Body of pancreas (tissue), 4 donors: ENCODE measurements at places on chromosomes 2 and 18. TPM values are rescaled to one million over a fixed set of nuclear protein-coding genes. Genes with fewer than 3 reads are reported as not detected.
A peak's percentile ranks its signal among the peaks of the same experiment; 100 is the strongest.

The MAP3K20 gene
- total RNA-seq: 18.7 TPM

The SMCHD1 gene
- 100 TPM for total RNA-seq

The RSAD2 gene
- total RNA-seq: under 0.01 TPM

The MAL gene
- not detected for total RNA-seq

The KCNS3 gene
- total RNA-seq: 8.2 TPM

The PSMA8 gene
- not detected for total RNA-seq

The RANBP2 gene
- 33.9 TPM for total RNA-seq

The FOXI3 gene
- total RNA-seq: not detected

DNA sequence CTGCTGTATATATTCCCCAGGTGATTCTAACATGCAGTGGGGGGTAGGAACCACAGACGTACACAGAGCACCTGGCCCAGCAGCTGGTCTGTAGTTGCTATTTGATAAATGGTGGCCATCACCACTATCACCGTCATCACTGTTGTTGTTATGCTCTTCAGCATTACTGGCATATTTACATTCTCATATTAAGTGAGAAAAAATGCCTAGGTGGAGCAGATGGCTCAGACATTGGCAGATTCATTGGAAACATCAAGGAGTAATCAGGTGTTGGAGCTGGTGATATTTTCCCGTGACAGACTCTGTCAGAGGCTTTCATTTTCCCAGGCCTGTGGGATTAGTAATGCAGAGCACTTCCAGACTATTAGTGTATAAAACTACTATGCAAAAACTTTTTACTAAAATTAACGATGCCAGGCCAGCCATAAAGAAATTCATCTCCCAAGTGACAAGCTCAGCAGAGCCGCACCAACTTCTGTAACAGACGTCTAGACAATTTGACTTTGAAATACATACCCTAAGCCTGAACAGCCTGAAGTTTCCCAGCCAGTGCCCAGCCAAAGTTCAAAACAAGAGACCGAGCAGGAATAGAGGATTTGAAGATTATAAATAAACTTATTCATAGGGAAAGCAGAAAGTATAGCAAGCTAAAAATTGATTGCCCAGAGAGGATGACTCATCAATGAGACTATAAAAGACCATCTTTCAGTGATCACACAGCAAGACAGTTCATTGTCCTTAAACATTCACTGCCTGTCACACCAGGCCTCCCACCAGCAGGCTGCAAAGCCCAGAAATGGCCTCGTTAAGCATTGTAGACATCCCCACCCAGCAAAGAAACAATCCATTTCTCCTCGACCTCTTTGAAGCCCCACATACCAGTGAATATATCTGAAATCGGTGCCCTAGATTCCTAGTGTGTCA, 247.4 kb upstream of the CHAC2 start:
- peak; percentile 20 for DNase-seq

- DNase-seq: no peak
Measured at GRCh38 chr2:227185615-227186232, 21.3 kb downstream of the COL4A3 start.

DNA sequence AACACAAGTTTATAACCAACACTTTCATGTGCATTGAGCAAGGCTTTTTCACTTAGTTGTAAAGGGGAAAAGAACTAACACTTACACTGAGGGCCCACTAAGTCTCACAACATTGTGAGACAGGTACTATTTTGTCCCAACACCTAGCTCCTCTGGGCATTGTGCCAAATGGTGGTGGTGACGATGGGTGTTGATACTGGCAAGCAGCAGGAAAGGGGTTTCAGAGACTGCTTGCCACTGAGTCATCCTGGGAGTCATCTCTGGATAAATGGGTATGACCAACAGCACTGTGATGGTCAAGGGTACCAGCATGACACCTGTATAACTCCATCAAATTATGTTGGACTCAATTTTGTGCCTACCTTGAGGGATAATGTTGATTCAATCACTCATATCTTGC, 138.8 kb upstream of the ITGA6 start:
- peak; percentile 27 for DNase-seq

DNA sequence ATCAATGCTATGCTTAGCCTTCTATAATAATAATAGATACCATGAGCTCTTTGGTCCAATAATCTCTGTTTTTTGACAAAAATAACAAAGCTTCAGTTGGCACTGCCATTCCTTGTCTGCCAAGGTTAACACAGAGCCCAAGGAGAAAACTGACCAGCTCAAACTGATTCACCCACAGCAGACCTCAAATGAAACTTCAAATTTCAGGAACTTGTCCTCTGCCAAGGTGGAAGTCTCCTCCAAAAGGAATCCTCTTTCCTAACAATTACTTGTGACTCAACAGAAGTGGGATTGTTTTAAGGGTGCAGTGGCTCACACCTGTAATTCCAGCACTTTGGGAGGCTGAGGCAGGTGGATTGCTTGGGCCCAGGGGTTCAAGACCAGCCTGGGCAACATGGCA, 12.1 kb downstream of the AAK1 start:
- no peak for DNase-seq

- no peak for DNase-seq
Measured at GRCh38 chr2:67845621-67846369, 217.0 kb downstream of the C1D start.
